Posterior cingulate gyrus (tissue), 11 donors: ENCODE measurements at places on chromosomes 16 and 17.

DNA sequence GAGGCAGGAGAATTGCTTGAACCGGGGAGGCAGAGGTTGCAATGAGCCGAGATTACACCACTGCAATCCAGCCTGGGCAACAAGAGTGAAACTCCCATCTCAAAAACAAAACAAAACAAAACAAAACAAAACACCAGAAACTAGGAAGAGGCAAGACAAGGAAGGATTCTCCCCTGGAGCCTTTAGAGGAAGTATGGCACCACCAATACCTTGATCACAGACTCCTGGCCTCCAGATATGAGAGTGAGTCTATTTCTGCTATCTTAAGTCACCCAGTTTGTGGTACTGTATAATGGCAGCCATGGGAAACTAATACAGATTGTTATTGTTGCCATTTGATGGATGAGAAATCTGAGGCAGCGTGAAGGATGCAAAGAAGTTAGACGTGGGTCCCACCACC lies 14.6 kb upstream of the CPPED1 start:
- DNase-seq: no peak

DNA sequence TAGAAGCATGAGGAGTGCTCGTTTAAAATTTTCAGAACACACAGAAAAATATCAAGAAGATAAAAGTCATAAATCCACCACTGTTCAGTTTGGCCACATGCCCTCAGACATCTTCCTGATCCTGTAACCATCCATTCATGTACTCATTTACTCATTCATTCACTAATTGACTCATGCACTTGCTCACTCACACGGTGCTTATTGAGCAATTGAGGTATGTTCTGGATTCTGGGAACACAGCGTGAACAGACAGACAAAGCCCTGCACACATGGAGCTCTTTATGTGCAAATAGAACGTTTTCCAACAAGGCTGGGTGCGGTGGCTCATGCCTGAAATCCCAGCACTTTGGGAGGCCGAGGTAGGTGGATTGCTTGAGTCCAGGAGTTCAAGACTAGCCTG lies 10.2 kb upstream of the NATD1 start:
- no peak for DNase-seq

GRCh38 chr17:15377616-15378015 lies 36.2 kb upstream of the TEKT3 start:
- no peak for DNase-seq

DNA sequence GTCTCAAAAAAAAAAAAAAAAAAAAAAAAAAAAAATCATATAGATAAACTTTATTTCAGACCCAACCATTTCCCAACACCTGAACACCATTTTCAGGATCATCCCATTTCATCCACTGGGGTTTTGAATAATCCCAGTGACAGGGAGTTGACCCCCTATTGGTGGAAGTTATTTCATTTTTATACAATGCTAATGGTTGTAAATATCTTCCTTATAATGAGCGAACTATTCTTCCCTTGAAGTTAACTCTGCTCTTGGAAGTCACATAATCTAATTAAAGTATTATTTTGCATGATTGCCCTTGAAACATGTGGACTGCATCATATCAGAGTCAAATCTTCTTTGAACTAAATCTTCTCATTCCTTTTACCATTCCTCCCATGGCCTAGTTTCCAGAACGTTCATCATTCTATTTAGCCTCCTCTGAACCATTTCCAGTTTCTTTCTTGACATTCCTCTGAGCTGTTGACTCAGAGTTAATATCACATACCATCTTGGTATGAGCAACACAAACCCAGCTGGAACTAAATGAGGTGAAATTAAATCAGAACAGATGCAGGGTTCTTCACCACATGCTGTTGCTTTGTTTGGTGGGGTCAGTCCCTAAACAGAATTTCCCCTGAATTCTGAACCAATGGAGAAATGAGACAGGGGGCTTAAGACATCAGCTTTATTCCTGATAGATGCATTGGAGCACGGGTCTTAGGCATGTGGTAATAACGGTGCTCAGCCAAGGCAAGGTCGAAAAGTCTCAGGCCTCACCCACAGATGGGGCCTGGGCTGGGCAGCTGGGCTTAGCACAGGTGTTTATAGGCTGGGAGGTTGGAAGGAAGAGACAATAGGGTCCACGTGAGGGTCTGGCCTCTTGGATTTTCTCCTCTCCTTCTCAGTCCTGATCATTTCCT lies 8.9 kb downstream of the HSD17B2 start:
- no peak for DNase-seq

- DNase-seq: no peak
These were observed 145.9 kb downstream of the BCAS3 start for GRCh38 chr17:60823515-60823914.

DNA sequence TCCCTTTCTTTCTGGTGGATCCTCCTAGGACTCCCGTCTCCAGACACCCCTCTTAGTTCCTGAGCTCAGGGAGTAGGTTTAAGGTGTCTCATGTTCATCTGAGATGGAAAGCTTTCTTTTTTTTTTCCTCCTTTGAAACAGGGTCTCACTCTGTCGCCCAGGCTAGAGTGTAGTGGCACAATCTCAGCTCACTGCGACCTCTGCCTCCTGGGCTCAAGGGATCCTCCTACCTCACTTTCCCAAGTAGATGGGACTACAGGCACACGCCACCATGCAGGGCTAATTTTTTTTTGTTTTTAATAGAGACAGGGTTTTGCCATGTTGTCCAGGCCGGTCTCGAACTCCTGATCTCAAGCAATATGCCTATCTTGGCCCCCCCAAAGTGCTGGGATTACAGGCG lies 3.6 kb upstream of the GSE1 start:
- no peak for DNase-seq

- no peak for DNase-seq
These were observed 27.8 kb upstream of the MEAK7 start for GRCh38 chr16:84532291-84532724.

- DNase-seq: no peak
These were observed 18.3 kb upstream of the DDX52 start for GRCh38 chr17:37661400-37662014.

GRCh38 chr17:72123530-72124437 lies 3.0 kb downstream of the SOX9 start:
- peak; percentile 35 for DNase-seq

DNA sequence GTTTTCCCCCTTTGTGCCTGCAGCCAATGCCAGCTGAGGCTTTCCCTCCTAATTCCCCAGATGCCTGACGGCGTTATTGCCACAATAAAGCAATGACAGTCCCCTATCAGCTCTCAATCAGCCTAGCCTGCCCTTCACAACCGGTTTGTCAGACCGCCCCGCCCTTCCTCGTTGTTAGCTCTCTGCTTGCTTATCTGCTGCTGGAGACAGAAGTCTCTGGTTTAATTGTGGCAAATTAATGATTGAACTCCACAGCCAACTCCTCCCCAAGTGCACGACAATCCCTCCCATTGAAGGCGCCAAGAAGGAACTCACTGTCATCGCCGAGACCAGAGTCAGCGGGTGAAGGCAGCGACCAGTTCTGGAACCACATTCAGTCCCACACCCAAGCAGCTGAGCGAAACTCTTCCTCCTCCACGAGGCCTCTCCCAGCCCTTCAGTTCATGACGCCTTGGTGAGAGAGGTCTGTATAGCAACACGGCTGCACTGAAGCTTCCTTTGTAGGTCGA lies 474.4 kb downstream of the SLC39A11 start:
- DNase-seq: no peak

GRCh38 chr17:68452724-68453290 lies 4.5 kb downstream of the WIPI1 start:
- DNase-seq: no peak

DNA sequence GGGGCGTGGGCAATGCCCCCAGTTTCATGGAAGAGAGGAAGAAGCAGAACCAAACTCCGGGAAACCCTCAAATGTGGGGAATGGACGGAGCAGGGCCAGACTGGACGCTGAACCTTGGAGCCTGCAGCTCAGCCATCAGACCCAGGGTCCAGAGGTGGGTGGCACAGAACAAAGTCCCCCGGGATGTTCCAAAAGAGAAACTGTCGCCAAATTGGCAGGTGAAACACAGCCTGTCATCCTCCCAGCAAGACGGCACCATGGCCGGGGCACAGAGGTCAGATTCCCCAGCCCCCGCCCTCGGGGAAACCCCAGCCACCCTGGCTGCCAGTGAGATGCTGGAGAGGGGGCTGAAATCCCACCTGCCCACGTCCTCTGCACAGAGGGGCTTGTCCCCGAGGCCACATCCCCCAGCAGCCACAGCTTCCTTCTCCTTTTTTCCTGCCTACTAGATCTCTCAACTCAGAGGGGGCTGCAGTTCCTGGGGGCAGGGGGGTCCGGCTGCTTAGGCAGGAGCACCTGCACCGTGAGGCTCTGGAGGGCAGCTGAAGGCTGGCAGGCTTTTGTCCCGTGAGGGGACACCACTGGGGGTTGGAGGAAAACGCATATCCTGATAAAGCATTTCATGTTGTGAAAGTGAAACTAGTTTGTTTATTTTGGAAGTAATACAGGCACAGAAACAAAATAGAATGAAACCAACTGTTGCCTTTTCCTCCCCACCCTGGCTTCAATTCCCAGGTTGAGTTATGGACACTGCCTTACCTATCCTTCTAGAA lies 1.2 kb upstream of the SECTM1 start:
- DNase-seq: no peak

DNA sequence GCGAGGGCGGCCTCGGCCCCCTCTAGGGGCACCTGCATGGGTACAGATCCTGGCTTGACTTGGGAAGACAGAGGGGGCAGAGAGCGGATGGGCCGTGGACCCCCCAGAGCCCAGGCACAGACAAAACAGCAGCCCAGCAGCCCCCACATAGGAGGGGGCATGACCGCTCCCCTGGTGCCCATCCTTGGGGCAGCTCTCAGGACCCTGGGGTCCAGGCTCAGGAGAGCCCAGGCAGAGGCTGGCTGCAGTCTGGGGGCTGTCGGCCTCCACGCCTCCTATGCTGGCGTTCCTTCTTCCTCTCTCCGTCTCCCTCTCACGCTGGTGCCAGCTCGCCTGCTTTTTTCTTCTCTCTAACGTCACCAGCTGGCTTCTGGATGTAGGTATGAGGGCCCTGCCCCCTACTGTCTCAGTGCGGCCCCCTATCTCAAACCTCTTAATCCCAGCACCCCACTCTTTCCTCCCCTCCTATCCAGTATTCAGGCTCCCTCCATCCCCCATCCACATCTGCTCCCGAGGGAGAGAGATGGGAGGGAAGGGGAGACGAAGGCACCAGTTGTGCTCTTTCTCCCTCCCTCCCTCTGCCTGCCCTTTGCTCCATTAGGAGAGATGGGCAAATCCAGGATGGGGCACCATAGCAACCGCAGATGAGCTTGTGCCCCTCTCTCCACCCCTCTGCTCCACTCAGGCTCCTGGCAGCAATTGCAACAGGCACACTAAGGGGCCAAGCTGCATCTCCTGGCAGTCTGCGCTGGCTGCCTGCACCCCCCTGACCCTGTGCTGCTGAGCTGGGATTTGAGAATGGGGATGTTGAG lies at the start of gene GPR179:
Gene GPR179, minus strand, starts transcription at position 349 of the 812 bp plus-strand sequence. Its CDS starts 167 bp downstream, at position 182.
- DNase-seq: no peak

DNA sequence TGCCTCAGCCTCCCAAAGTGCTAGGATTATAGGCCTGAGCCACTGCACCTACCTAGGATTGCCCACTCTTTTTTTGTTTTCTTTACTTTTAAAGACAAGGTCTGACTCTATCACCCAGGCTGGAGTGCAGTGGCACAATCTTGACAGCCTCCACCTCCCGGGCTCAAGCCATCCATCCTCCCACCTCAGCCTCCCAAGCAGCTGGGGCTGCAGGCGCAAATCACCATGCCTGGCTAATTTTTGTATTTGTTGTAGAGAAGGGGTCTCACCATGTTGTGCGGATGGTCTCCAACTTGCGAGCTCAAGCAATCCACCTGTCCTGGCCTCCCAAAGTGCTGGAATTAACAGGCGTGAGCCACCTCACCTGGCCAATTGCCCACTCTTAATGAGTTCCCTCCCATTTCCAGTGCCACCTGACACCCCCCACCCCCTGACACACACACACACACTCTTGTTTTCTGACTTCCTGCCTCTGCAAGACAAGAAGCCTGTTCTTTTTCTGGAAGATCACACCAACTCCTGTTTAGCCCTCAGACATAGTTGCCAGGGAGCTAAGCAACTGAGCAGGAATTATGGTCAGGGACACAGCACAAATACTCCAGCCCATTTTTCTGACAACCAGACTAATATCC lies 2.6 kb downstream of the OVCA2 start:
- no peak for DNase-seq

- no peak for DNase-seq
These were observed 103.7 kb downstream of the RAP1GAP2 start for GRCh38 chr17:2899906-2900305.

- DNase-seq: no peak
These were observed 3.7 kb upstream of the PGS1 start for GRCh38 chr17:78374631-78375274.

- no peak for DNase-seq
These were observed 637 bp downstream of the PLCG2 start for GRCh38 chr16:81779536-81780320.

DNA sequence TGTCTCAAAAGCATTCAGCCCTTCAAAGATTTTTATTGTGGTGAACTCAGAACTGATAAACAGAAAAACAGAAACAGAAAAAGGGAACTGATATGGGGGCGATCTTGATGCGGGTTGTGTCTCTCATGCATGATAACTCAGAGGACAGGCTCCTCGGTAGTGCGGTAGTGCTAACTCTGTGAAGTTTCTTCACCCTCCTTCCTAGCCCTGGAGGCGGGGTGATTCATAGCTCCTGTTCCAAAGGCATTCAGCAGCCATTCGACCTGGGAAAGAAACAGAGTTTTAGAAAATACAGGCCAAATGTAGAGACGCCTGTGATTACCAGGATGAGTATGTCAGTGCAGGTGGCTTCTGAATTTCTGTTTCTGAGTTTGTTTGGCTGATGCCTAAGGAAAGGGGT lies 5.5 kb upstream of the MAF start:
- peak; percentile 47 for DNase-seq

- DNase-seq: no peak
These were observed 27.0 kb downstream of the RTN4RL1 start for GRCh38 chr17:1997927-1998742.

DNA sequence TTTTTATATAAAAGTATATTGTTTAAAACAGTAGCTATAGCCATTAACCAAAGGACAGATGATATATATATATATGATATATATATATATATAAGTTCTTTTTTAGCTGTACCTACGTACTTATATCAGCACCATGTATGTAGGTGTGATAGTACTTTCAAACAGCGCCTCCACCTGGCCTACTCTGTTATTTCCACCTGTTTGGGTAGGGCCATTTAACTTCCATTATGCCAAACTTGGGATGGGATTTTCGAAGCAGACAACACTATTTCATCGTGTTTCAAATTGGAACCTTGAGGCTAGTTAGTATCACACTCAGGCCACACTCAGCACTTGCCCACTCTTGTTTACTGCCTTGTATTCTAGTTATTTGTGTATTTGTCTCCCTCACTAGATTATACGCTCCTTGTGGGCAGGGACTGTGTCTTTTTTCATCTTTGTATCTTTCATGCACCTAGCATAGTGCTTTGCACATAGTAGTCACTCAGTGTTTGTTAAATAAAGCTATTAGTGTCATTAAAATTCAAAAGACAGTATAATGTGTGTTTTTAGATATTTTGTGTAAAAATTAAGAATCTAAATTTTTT lies 11.8 kb upstream of the CLTC start:
- no peak for DNase-seq
